ENCODE measurements at places on chromosomes 3 and 15.

GRCh38 chr3:72659596-72659995, 188.6 kb downstream of the SHQ1 start:
- no peak for DNase-seq

GRCh38 chr15:89475661-89476060, 20.7 kb downstream of the RHCG start:
- no peak for DNase-seq

DNA sequence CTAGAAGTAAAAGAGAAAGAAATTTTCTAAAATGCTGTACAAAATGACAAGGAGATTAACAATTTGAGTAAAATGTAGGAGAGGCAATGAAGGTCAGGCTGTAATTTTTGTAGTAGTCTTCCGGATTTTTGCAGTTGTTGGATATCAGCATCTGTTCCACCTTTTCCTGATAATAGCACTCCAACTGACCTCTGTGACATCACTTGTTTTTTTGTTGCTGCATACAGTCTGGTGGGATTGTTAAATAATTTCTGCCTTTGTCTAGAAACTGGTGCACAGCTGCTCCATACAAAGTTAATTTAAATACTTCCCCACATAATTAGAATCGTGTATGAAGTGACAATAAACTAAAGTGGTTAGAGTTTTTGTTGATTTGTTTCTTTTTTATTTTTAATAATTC, 731.4 kb downstream of the PLOD2 start:
- no peak for DNase-seq

GRCh38 chr3:153142961-153143360, 19.1 kb upstream of the RAP2B start:
- DNase-seq = no peak

Data from stimulated activated CD4-positive, alpha-beta T cell treated with anti-CD3 and anti-CD28 coated beads, Interleukin-1b, Interleukin-23, amount 100 ng/mL, for 1 hour (primary cell).